Astrocyte (in vitro differentiated cells and primary cell): ENCODE measurements at places on chromosomes 6 and 20.

- peak; percentile 56 for DNase-seq
Observed at GRCh38 chr6:108732091-108732870, 115.9 kb upstream of the ARMC2 start.

DNA sequence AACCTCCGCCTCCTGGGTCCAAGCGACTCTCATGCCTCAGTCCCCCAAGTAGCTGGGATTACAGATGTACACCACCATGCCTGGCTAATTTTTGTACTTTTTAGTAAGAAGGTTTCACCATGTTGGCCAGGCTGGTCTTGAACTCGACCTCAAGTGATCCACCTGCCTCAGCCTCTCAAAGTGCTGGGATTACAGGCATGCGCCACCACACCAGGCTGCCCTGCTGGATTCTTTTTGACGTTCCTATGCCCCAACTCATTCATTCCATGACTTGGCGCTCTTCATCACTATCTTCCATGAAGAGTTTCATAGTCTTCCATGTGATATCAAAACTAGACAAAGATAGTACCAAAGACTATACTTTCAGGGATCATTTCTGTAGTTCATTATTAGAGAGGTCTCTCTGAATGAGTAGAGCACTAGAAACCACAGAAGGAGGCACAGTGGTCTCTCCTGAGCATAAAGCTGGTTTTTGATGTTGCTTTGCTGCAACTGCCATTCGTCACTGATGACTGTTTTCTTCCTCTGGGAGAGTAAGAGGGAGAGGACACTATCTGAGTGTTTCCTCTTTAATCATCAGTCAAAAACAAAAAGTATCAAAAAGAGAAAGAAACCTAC lies 23.5 kb downstream of the DNAAF9 start:
- no peak for DNase-seq

- no peak for DNase-seq
Observed at GRCh38 chr20:40278673-40279072, 410.4 kb downstream of the MAFB start.

- no peak for DNase-seq
Observed at GRCh38 chr20:45445805-45446562, 23.6 kb upstream of the WFDC2 start.

DNA sequence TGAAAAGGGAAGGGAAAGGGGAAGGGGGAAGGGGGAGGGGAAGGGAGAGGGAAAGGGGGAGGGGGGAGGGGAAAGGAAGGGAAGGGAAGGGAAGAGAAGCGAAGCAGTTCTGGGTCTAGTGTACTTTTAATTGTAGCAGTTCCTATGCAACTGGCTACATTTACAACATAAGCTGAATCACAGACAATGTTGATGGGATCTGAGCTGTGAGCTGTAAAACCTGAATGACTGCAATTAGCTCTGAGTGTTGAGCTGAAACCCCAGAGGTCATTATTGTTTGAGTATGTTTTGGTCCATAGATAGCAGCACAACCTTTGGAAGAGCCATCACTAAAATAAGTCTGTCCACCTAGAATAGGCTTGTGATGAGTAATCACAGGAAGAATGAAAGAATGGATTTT lies 7.2 kb upstream of the ABHD12 start:
- no peak for DNase-seq

- DNase-seq: no peak
Observed at GRCh38 chr6:52027699-52028098, 59.7 kb downstream of the PKHD1 start.
